GM23338 (cell line): ENCODE measurements at places on chromosomes 2 and 18. TPM values are rescaled to one million over a fixed set of nuclear protein-coding genes. Genes with fewer than 3 reads are reported as not detected.

The HRH4 gene
- 0.17 TPM in 1 of 2 replicates, not detected in the other for total RNA-seq

The IL36A gene
- not detected in 2 replicates for total RNA-seq

- no peak overlapping the region for H3K27ac ChIP-seq
- H3K4me1 ChIP-seq = no peaks in the 10 kb centered on the region
- no peak for DNase-seq
- H3K4me3 ChIP-seq = no peak overlapping the region
- no peaks in the 10 kb centered on the region for H3K27me3 ChIP-seq
Measured at GRCh38 chr2:72612614-72613160, 213.1 kb downstream of the EXOC6B start.

DNA sequence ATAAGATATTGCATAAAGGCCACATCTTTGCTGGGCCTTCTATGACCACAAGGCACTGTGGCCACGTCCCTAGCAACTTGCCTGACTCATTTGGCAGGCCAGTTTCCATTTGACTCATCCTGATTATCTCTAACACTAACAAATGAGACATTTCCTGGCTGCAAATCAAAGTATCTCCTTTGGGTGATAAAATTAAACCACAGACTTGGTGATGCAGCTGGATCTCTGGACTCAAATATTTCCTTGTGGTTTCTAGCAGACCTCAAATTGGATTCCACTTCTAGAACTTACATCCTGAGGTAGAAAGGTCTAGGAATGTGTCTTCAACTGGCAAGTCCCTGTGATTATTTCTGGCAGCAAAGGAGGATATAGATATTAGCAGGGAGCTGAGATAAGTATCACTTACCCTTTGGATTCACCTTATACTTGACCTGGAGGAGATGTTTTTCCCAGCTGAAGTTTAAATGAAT is 167.9 kb upstream of the NXPH2 start:
- no peak for DNase-seq
- H3K27me3 ChIP-seq = no peaks in the 10 kb centered on the region
- no peaks in the 10 kb centered on the region for H3K36me3 ChIP-seq
- H3K4me1 ChIP-seq = no peaks in the 10 kb centered on the region

DNA sequence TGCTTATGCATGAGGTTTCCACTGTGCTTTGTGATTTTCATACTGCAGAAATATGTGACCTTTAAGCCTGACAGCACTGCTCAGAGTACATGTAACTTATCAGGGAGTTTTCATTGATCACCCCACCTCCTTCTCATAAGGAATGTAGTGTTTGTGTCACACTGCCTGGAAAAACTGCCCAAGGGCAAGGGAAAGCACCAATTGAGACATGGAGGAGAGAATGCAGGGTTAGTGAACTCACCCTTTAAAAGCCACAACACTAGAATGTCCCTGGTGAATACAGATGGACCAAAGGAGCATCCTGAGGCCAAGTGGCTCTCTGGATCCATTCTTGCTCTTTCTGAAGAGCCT is 147.2 kb upstream of the SPATS2L start:
- H3K27ac ChIP-seq = no peak overlapping the region
- no peaks in the 10 kb centered on the region for H3K27me3 ChIP-seq
- H3K4me3 ChIP-seq = no peak overlapping the region
- no peak for DNase-seq

DNA sequence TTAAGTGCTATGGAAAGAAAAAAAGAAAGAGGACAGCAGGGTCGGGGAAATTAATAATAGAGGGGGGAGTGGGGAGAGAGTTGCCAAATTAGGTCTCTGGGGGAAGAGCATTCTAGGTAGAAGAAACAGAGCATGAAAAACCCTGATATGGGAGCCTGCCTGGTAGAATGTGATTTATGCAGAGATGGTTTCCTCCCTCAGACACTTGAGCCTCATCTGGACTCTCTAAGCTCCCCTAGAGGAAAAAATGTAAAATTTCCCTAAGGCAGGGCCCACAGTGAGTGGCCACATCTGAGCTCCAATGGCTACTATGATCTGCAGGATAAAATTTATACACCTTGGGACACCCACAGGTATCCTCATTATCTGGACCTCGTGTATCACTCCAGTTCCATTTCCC is 20.6 kb upstream of the EPAS1 start:
- no peak overlapping the region for H3K4me3 ChIP-seq
- no peak overlapping the region for H3K27ac ChIP-seq
- H3K4me1 ChIP-seq = no peaks in the 10 kb centered on the region
- no peaks in the 10 kb centered on the region for H3K36me3 ChIP-seq
- no peak for DNase-seq

- H3K27me3 ChIP-seq = no peaks in the 10 kb centered on the region
- DNase-seq = no peak
- no peaks in the 10 kb centered on the region for H3K36me3 ChIP-seq
- H3K4me1 ChIP-seq = no peaks in the 10 kb centered on the region
- H3K4me3 ChIP-seq = no peak overlapping the region
Measured at GRCh38 chr2:204827701-204828590, 282.7 kb downstream of the PARD3B start.
